ENCODE measurements at places on chromosomes 4 and X.

GRCh38 chr4:186068581-186069348 lies at the start of gene TLR3:
Gene TLR3 (plus strand): TSS chr4:186069156. CDS start chr4:186076620, 7,464 bp downstream.
- peak; percentile 5 for DNase-seq

DNA sequence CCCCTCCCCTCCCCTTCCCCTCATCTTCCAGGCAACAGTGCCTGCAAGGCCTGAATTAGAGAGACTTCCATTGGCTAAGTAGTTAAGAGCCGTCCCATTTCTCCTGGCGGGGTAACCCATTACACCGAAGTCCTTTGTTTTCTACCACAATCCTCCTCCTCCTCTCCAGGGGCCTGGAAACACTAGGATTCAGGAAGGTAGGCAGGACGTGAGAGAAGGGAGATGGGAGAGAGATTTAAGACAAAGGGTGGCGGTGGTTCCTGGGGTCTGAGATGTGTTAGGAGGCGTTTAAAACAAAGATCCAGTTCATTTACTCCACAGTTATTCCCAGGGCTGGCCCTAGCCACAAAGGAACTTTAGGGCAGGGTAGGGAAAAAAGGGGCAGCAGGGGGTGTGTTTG lies 28.0 kb downstream of the NYX start:
- no peak for DNase-seq

DNA sequence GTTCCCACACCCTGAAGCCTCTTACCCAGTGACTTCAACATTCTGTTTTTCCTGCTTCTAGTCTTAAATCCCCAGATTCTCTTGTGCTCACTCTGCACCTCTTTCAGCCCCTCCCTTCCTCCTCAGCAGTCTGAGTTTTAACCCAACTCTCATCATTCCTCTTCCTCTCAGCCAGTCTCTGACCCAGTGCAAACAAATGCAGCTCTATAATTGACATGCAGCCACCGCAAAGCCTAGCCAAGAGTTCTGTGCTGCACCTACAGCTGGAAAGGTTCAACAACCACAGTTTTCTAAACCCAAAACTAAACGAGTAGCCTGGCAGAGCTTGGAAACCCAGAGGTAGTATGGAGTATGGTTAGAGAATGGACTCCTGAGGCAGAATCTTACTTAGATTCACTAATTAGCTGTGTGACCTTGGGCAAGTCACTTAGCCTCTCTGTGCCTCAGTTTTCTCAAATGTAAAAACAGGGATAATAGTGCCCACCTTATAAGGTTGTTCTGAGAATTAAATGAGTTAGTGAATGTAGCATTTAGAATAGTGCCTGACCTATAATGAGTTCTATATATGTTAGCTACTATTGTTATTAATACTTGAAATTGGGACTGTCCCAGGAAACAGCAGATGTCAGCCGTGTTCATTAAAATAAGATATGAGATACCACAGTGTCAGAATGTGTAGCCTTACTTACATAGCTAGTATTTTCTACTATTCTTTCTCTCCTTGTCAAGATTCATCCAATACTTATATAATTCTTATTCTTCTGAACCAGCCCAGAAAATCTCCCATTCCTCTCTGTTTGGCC lies 3.5 kb downstream of the TMEM154 start:
- DNase-seq = no peak

GRCh38 chr4:7323872-7324650 lies 110.7 kb downstream of the PSAPL1 start:
- no peak for DNase-seq

DNA sequence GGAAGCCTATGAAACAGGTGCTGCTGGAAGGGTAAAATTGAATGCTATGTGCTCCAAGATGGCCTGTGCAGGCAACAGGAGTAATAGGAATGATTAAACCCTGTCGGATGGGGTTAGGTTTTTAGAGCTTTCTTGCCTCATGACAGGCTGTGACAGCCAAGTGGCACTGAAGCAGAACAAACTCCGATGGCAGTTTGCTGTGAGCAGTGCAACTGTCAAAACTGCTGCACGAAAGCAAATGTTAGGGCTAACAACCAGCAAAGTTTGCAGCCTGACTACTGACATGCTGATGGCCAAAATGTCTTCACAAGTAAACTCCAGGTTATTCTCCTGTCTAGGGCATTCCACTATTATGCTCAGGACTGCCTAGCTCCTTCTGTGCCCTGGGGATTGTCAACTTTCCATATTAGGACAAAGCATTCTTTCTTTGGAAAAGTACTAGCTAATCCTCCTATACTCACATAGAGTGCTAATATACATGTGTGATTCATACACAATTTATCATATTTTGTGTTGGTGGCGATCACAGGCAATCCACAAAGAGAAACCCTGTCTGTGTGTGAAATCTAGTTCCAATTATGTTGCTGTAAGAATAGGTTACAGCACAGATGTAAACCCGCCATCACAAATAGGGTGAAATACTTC lies 486.6 kb upstream of the TENM3 start:
- no peak for DNase-seq

- DNase-seq = no peak
Measured at GRCh38 chr4:158666892-158667291, 4.8 kb downstream of the C4orf46 start.

DNA sequence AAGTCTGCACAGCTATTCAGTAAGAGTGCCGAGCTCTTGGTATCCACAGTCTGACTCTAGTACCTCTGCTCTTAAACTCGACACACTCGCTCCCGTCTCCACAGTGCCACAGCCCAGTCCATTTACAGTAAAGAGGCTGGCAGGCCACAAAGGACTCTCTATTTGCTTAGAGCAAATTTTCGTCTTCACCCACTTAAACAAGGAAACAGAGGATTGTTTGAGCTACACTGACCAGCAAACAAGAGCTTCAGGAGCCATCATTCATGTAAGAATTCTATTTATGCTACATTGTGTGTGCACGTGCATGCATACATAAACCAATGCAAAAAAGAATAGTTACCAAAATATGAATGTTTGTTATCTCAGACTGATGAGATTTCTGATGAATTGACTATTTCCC lies 290.2 kb downstream of the USP46 start:
- DNase-seq = no peak

GRCh38 chr4:13597604-13598003 lies 29.9 kb downstream of the BOD1L1 start:
- peak; percentile 40 for DNase-seq

DNA sequence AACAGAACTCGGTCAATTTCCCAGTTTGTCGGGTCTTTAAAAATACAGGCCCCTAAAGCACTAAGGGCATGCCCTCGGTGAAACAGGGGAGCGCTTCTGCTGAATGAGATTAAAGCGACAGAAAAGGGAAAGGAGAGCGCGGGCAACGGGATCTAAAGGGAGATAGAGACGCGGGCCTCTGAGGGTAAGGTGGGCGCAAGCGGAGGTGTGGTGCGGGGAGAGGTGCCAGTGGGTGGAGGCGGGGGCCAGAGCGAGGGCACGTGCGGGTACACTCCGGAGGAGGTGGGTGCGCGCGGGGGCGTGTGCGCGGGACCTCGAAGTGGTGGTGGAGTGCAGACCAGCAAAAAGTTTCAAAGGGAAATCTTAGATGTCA lies 787 bp upstream of the TET2 start:
- DNase-seq = no peak

GRCh38 chrX:116009346-116009745 lies 161.2 kb upstream of the AGTR2 start:
- no peak for DNase-seq

DNA sequence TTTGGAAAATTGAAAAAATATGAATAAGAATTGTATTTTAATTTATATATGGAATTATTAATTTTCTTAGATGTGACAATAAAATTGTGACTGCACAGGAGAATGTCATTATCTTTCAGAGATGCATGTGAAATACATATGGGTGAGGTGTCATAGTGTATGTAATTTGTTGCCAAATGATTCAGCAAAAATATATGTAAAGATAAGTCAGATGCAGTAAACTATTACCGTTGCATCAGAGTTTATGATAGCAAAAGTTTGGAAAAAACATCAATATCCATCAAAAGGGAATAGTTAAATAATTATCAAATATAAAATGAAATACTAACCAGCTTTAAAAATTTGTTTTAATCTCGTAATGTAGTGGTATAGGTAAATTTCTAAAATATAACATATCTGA lies 10.4 kb upstream of the SLC7A11 start:
- no peak for DNase-seq

DNA sequence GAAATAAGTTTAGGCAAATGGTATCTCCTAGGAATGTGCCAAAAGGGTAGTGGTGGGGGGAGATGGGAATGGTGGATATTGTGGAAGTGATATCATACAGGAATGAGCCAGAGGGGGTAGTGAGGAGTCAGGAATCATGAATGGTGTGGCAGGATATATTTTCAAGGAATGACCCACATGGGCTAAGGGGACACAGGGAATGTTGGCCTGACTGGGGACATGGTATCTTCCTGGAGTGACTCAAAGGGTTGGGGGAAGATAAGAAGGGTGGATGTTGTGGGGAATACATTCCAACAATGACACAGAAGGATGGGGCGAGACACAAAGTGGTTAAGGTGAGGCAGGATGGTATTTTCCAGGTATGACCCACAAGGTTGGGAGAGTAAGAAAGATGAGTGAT lies 60.6 kb downstream of the MAOA start:
- no peak for DNase-seq

GRCh38 chr4:23999714-24000469 lies 110.0 kb upstream of the PPARGC1A start:
- DNase-seq = no peak

DNA sequence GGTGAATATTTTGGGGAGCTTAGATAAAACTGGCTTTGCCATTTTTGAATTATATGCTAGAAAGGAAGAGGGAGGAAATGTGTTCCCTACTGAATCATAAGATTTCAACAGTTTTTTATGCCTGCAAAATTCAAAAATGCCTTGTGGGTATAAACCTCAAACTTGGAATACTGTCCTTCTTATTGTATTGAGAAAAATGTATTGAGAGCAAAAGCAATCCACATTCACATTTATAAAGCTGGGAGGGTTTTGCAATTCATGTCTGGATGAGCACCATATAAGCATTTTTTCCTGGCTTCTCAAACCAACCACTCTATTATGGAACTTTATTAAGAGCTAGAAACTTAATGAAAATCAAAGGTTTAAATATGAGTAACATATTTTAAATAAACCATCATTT lies 289.8 kb downstream of the PCDH7 start:
- DNase-seq = no peak

DNA sequence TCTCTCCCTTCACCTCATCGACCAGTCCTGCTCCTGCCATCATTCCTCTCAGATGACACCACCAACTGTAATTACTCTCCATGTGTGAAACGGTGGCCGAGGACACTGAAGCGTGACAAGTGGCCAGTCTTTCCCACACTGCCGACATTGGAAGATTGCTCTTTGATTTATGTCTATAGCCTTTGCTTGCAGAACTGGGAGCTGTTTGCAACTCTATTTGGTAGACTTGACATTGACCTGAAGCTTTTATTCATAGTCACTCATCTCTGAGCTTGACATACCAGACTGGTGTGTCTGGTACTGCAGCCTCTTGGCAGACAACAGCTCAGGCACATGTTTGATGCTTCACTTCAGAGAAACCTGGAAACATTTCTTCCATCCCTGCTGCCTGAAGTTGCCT lies 121.8 kb upstream of the GALNT7 start:
- no peak for DNase-seq

DNA sequence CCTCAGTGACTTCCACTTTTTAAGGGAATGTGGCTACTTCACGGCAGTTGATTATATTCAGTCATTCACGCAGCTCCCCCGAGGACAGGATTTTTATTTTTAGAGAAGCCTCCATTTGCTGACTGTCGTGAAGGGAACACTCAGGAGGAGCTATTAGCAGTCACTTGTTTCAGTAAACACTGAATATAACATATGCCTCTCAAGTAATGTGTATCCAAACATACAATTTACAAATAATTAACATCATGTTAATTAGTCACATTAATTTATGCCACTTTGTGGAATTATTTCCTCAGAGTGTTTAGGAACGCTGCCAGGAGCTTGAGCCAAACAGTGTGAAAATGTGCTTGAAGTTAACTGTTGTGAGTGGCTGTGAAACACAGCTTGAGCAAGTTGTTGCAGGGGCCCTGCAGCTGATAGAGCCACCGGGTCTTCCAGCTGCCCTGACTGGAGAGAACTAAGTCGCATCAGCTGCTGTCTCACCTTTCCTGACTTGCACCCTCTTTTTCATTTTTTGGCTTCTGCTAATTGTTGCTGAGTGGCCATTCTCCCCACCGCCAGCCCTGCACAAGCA lies 245.6 kb downstream of the LDB2 start:
- no peak for DNase-seq

- DNase-seq = peak; percentile 3
Measured at GRCh38 chr4:153987291-153987690, 198.4 kb upstream of the SFRP2 start.

- no peak for DNase-seq
Measured at GRCh38 chrX:153517423-153517822, at the start of gene ATP2B3. Gene ATP2B3 (plus strand): TSS chrX:153517642. CDS start chrX:153536248, 18,606 bp downstream.

Data from HFFc6 (cell line).